ENCODE measurements at places on chromosomes 16 and 17.

GRCh38 chr16:74201576-74201975 lies 95.0 kb upstream of the PSMD7 start:
- DNase-seq: no peak

GRCh38 chr17:1315409-1315808 lies 35.9 kb downstream of the TRARG1 start:
- DNase-seq: no peak

- no peak for DNase-seq
Observed at GRCh38 chr16:71676236-71676635, 48.3 kb downstream of the PHLPP2 start.

DNA sequence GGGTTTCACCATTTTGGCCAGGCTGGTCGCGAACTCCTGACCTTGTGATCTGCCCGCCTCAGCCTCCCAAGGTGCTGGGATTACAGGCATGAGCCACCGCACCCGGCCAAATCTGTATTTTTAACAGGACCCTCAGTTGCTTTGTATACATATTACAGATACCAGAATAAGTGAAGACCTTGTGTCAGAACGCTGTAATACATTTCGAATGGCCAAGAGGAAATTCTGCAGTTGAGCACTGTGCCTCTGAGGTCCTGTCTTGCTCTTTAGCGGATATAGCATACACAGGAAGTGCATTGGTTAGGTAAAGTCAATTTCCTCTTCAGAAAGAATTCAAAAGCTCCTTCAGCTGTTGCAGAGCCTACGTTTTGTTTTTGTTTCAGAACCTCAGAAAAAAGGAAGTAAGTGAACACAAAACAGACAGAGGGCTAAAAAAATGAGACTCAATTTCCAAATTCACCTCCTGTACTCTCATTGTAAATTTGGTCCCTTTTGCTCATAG lies 15.7 kb downstream of the CRLF3 start:
- DNase-seq: peak; percentile 96

GRCh38 chr16:19468300-19468699 lies 50.6 kb downstream of the TMC5 start:
- no peak for DNase-seq

DNA sequence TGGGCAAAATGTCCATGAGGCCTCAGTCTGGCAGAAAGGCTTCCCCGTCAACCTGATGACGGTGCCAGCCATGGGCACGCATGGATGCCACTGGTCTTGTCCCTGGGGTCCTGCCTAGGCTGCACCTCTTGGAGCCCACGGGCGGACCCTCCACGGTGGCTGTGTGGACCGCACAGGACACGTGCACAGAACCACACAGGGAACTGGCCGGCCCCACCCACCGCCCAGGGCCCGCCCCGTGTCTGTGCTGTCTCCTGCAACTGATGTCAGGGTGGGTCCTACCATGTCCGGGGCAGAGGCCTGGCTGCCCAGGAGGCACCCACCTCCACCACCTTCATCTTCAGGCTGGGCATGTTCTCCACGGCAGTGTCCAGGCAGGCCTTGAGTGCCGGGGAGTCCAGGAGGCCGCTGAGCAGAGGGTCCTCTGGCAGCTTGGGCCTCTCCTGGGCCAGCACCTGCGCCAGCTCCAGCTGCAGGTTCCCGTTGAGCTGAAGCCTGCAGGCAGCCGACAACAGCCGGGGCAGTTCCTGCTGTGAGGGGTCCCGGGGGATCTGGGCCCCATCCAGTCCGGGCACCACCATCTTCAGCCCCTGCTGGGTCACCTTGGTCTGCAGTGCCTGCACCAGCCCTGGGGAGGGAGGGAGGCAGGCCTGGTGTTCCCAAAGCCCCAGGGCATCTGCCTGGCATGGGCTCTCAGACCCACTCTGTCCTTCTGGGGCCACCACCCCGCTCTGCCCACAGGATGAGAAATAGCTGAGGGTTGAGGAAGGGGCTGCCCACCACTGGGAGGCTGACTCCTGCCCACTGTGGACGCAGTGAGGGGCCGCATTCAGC lies 11.9 kb downstream of the FASN start:
- no peak for DNase-seq

DNA sequence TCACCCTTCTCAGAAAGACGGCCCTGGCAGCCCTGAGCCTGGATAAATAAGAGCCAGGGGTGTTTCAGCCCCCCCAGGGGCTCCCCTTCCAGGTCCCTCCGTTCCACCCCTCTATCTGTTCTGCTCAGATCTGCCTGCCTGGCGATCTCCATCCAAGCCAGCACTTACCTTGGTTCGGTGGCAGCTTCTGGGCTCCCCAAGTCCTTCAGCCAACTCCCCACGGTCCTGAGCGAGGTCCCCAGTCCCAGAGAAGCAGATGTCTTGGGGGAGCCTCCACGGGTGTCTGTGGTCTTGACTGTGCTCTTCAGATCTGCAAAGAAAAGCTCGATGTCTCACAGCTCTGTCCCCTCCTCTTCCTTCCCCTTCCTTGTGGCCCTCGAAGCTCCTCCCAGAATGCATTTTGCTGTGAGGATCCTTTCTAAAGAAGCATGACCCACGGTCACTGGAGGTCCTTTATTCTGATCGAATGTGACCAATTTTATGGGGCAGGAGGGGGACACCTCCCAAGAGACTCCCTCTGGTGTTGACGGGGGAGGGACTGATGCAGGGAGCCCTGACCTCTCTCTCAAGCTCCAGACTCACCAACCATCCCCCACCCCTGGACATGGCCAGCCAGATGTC lies at the start of gene PIK3R6:
PIK3R6 (minus strand) TSS at position 314 of the 621 bp plus-strand sequence. CDS start 17,880 bp downstream, outside the sequence.
- no peak for DNase-seq

DNA sequence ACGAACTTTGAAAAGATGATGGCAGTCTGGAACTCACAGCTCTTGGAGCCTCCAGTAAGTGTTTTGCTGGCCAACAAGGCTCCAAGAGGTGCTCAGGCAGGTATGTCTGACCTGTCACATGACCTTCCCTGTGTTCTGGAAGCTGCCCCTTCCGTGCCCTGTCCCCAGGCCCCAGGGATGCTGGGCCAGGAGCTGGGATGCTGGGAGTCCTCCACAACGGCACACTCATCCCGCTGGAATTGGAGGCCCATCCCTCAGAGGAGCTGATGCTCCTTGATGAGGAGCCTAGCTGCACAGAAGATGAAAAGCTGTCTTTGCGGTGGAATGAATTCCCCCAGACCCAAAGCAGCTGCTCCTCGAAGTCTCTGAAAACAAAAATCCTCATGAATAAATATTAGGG lies 47.8 kb downstream of the HOXB1 start:
- DNase-seq: no peak

GRCh38 chr17:6706499-6706898 lies 6.7 kb downstream of the SLC13A5 start:
- no peak for DNase-seq

All from NAMALWA (cell line).